ENCODE measurements at places on chromosomes 2 and 18.

- DNase-seq: no peak
These were observed 196.3 kb downstream of the MREG start for GRCh38 chr2:215817046-215817445.

DNA sequence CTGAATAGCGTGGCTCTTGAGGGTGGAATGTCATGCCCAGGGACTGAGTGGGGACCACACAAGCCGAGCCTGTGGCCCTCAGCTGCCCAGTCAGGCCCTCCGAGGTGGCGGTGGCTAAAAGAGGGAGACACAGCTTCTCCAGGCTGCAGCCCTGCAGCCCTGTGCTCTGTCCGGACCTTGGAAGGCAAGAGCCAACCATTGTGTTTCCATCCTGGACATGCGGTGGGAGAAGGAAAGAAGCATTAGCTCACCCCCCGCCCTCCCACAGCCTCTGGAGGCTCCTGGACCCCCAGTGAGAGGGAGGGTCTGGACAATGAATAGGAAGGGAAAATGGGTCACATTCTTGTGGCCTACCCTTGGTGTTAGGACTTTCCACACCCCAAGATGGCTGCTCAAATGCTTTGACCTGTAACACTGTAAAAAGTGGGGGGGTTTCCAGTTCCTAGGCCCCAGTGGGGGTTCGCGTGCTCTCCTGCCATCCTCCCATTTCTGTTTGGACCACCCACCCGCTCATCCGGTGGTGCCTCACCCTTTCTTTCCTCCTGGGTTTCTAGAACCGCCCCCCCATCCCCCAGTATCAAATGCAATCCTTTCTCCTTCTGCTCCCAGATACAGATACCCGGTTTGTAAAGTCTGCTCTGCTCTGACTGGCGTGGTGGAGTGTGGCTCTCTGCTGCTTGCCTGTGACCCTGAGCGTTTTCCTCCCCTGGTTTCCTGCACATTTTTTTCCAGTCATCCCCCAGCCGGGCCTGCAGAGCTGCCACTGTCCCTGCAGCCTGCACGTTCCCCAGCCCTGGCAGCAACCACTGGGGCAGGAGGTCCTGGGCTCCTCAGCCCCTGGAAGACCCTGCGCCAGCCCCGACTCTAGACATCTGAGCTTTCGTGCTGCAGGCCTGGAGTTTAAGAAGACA, 36.3 kb upstream of the SMAD7 start:
- no peak for DNase-seq

DNA sequence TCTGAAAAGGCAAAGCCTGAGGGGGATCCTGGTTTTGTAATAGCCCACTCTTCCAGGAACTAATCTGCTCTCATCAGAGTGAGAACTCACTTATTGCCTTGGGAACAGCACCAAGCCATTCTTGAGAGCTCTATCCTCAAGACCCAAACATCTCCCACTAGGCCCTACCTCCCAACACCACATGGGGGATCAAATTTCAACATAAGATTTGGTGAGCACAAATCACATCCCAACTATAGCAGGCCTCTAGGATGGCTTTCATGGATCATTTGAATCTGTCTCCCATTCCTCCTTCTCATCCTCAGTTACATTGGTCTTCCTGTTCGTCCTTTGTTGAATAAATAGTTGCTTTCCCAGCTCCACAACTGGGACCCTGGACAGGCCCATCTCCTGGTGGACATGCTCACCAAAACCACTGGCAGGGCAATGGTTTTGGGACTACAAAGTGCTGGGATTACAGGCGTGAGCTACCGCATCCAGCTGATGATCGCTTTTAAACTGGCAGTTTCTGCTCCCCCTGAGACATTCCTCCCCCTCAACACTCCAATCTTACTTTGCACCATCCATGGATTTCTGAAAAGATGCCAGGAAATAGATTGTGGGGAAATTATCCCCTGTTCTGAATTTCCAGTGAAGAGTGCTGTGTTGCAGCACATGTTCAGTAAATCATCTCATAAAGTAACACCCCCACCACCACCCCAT, 42.6 kb downstream of the MCFD2 start:
- DNase-seq: no peak

DNA sequence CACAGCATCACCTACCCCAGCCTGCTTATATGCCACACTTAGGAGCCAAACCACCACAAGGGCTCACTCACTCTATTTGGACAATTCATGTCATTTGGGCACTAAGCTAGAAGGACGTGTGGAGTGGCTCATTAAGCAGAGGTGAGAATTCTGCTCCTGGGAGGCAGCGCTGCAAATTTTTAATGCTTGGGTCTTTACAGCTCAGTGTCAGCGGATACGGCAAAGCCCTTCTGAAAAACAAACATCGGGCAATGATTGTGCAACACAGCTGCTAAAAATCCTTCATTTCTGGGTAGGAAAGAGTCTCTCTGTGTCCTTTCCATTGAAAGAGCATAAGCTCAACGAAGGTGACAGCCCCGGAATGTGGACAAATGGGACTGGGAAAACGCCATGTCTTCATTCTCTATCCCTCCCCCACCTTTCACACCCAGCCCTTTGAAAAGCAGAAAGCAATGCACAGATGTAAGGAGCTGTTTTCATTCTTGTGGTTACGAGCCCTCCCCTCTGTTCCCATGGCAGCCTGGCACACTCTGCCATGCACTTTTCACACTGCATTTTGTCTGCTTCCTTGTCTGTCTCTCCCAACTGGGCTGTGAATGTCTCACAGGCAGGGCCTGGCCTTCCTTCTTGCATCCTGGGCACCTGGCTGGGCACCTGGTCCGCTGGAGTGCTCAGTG, 16.0 kb downstream of the TMEM177 start:
- DNase-seq: no peak

DNA sequence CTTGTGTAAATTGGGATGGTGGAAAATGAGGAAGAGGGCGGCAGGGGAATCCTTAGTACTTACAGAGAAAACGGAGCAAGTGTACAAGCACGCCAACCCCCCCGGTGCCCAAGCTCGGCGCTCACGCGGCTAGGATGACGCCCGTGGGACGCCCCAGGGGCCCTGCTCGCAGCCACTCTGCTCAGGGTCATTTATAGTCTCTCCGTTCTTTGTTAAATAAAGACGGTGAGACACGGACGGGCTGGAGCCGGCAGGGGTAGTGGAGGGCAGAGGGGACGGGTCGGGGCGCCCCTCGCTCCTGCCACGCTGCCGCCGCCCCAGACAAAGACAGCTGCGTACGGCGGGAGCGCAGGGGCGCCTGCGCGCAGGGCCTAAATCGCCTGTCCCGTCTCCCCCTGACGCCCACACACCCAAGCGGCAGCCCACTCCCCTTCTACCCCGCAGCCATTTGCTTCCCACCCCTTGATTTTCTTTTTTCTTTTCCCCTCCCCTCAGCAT, 37.8 kb downstream of the PCBP1 start:
- peak; percentile 70 for DNase-seq

- DNase-seq: no peak
These were observed 36.4 kb downstream of the SCN1A start for GRCh38 chr2:166091439-166091838.

DNA sequence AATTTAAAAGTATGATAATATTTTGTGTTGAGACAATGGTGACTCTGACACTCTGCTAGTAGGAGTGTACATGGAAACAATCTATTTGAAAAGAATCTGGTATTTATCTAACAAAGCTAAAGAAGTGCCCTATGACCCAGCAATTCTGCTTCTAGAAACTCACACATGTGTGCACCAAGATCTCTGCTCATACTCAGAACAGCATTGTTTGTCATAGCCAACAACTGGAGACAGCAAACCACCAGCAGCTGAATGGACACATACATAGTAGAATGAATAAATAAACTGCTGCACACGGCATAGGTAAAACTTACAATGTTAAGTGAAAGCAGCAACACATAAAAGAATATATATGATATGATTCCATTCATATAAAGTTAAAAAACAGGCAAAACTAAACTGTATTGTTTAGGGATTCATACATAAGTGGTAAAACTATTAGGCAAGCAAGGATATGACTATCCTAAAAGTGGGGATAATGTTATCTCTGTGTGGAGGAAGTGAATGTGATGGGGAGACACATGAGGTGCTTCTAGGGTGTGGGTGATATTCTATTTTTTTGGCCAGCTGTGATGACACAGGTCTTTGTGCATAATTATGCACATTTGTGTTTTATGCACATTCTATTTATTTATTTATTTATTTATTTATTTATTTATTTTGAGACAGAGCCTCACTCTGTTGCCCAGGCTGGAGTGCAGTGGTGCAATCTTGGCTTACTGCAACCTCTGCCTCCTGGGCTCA, 71.1 kb downstream of the RFTN2 start:
- no peak for DNase-seq

GRCh38 chr2:50957896-50958295, 74.0 kb downstream of the NRXN1 start:
- DNase-seq: no peak

DNA sequence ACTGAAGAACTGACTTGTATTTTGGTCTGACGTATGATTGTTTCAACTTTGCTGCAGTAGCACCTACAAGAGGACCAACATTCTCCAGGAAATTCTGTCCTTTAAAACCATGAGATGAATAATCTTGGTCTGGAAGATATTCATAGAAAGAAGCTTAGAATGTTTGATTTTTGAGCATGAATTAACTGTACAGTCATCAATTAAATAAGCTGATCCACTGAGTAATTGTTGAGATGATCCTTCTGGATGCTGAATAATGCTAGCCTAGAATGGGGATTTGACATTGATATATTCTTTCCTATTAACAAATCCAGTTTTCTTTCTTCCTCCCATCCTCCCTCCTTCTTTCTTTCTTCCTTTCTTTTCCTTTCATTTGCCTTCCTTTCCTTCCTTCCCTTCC, 39.0 kb upstream of the CDK5R2 start:
- DNase-seq: no peak

- no peak for DNase-seq
These were observed 40.9 kb downstream of the UGP2 start for GRCh38 chr2:63882395-63883105.

GRCh38 chr2:79373358-79374130, 139.3 kb upstream of the CTNNA2 start:
- DNase-seq: no peak

GRCh38 chr2:165970663-165971062, 17.1 kb upstream of the TTC21B start:
- DNase-seq: no peak

All from activated naive CD4-positive, alpha-beta T cell treated with anti-CD3 and anti-CD28 coated beads, Interleukin-2, amount 50 U/mL, for 16 hours (primary cell).